Right atrium auricular region (tissue), 2 donors: ENCODE measurements at places on chromosomes 3 and 15.

- no peak for DNase-seq
These were observed 24.5 kb downstream of the DRD3 start for GRCh38 chr3:114154321-114154821.

DNA sequence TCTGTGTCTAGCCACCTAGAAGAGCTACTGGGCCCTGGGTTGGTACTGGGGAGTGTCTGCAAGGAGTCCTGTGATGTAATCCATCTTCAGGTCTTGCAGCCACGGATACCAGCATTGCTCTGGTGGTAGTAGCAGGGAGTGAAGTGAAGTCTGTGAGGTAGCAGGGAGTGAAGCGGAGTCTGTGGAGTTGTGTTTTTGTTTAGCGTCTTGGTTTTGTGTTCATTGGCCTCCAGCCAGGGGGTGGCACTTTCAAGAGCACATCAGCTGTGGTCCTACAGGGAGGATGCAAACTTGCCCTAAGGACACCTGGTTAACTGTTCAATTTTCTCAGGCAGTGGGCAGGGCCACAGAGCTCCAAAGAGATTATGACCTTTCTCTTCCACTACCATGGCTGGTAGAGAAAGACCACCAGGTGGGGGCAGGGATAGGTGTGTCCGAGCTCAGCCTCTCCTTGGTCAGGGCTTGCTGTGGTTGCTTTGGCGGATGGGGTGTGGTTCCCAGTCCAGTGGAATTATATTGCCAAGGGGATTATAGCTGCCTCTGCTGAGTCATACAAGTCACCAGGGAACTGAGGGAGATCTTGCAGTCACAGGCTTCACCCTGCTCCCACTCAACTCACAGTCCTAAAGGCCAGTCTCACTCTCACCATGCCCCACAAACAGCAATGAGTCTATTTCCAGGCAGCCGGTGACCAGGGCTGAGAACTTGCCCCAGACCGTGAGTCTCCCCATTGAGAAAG, 424.7 kb downstream of the ZBBX start:
- DNase-seq: no peak

DNA sequence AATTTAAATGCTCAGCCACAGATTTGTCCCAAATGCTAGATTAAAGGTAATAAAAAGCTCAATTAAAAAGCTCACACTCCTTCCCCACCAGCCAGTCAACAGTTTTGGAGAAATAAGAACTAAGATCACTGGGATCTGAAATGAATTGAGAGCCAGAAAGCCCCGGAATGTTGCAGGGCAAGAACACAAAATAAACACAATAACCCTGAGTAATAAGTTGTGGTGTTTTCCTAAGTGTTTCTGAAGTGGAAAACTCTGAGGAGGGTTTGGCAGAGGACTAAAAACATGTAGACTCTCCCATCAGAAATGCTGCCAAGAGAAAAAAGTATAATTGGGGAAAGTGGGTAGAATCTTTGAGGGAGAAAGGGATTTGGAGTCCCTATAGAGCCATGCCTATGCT, 127.8 kb downstream of the ABI3BP start:
- no peak for DNase-seq

DNA sequence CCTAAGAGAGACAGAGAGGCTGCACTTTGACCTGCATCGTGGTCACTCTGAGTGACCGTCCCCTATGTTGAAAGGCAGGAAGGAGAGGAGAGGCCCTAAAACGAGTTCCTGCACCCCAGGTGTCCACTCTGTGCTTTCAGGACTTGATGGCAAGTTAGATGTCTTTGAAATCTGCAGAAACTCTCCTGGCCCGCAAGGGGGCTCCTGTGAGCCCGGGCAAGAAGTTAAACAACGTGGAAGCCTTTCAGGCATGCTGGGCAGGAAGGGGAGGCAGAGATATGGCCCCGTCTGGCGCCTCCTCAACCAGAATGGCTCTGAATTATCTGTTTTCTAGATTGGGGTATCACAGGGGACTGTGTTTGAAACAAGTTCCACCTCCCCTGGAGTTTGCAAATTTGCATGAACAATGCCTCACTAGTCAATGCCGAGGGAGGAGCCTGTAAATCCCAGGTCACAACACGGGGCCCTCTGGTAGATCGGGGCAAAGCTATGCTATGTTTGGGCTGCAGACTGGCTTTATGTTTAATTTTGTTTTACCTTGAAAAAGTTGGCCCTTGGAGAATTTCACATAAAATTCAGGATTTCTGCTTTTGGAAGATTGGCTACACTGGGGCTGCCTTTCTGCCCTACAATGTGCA, 9.8 kb downstream of the CTXND1 start:
- no peak for DNase-seq

- DNase-seq: peak; percentile 79
These were observed 153.6 kb downstream of the TNIK start for GRCh38 chr3:171306631-171307030.

- DNase-seq: no peak
These were observed 29.0 kb upstream of the OSBPL11 start for GRCh38 chr3:125624341-125624740.

DNA sequence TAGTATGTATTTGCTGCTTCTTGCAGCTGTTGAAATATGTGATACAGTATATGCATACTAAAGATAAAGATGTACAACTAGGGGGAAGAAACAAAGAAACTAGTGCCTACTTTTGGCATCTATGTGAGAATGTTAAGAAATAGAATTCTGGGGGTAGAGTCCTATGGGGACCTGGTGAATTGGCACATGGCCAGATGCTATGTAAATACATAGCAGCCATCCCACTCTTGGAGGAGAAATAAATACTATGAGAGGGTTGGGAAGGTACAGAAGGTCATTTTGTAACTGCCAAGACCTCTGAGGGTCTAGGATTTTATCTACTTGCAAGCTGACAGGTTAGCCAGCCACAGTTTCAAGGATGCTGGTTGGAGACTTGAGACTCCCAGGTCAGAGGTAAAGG, 298.3 kb upstream of the TBL1XR1 start:
- DNase-seq: no peak

GRCh38 chr15:23565395-23566070, at the start of gene MKRN3:
MKRN3 (plus strand) TSS chr15:23565674; CDS start chr15:23565783, 109 bp downstream.
- DNase-seq: no peak

GRCh38 chr15:78265137-78265460, 737 bp downstream of the DNAJA4 start:
- DNase-seq: no peak

GRCh38 chr3:149266736-149267135, 45.1 kb upstream of the CP start:
- no peak for DNase-seq

GRCh38 chr3:86867982-86868381, 123.0 kb downstream of the VGLL3 start:
- no peak for DNase-seq

DNA sequence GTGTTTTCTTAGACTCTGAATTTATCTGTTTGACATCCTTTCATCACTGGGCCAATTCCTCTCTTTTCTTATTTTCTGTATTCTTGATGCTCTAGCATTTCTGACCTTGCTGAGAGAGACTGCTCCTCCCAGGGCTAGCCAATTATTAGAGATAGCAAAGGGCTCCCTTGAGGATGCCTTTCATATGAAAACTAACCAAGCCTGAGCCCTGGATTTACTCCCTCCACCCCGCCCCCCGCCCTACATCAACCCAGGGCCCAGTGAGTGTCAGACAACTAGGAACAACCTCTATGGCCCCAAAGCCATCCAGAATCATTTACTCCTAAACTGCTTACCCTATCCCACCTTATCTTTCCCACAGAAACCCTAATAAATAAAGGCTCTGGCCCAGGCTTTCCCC, 69.7 kb upstream of the LARS2 start:
- no peak for DNase-seq

DNA sequence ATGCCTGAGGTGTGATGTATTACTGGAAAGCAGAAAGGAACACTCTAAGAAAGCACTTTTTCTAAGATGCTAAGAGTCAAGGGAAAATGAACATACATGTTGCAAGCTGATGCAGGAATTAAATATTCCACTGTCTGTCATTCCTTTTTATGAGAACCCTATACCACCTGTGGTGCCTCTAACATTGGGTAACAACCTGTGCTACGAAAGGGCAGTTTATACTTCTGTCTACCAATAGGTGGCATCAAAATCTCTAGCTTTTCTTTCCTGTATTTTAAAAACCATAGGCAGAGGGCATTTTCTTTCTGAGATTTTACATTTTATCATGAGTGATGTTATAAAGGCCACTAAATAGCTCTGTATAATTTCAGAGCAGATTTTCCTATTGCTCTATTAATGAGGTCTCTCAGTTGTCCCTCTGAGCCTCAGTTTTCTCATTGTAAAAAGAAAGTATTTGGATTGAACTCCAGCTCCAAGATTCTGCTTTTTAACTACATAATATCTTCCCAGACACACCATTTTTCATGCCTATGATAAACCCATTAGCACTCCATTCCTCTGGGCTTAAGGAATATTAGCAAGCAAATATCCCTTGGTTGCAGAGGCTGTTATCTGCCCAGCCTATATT, 3.5 kb upstream of the CPNE4 start:
- DNase-seq: no peak

GRCh38 chr3:160921020-160921635, 165.1 kb downstream of the PPM1L start:
- no peak for DNase-seq

- DNase-seq: no peak
These were observed 10.1 kb upstream of the C3orf22 start for GRCh38 chr3:126568776-126569342.

GRCh38 chr3:139642996-139643395, 34.8 kb downstream of the NMNAT3 start:
- DNase-seq: no peak

DNA sequence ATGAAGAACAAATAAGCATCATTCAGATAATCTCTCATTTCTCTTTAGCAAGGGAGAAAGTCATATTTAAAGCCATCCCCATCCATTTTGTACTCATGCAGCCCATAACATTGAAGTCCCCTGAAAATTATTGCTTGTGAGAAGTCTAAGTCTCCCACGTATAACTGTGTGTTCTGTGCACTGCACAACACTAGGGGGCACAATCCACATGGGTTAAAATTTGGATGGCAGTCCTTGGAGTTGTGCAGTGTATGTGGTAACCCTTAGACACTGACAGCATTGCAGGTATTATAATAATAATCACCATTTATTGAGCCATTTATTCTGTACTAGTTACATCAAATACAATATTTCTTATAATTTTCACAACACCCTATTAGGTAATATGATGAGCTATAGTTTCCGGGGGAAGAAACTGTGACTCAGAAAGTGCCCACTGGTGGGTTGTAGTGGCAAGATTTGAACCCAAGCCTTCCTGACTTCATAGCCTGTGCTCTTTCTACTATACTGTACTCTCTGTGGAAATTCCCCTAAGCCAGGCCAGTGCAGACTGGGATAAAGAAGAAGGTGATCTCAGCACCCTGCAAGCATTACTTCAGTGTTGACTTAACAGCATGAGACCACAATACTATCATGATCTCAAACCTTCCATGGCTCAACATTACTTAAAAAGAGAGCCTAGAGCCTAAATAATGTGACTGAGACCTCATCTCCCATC, 15.7 kb downstream of the KCNAB1 start:
- DNase-seq: no peak

- no peak for DNase-seq
These were observed 340.5 kb upstream of the SATB1 start for GRCh38 chr3:18765662-18766061.

- no peak for DNase-seq
These were observed 295.1 kb upstream of the PROK2 start for GRCh38 chr3:72080095-72080494.

GRCh38 chr15:83064859-83065258, 2.2 kb downstream of the BTBD1 start:
- no peak for DNase-seq

DNA sequence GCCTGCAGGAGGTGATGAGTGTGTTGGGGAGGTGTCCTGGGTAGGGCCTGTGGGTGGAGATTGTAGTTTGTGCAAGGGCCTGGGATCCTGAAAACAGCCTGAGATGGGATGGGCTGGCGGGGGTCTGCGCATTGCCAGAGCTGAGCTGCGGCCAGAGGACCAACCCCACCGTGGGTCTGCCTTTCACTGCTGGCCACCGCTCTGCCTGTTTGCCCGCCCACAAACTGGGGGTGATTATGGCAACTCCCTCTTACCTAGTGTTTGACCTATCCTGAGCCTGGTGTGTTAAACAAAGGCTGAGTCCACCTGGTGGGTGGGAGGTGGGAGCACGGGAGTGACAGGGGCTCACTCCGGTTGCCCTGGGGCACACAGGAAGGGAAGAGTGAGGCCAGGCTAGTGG, 9.8 kb downstream of the ABTB1 start:
- DNase-seq: peak; percentile 40

GRCh38 chr3:195708061-195708460, 12.7 kb upstream of the MUC20 start:
- no peak for DNase-seq

GRCh38 chr3:190886945-190887344, 24.5 kb upstream of the GMNC start:
- DNase-seq: no peak

- no peak for DNase-seq
These were observed 19.2 kb upstream of the TKT start for GRCh38 chr3:53274938-53275605.

GRCh38 chr3:141561426-141562034, 74.7 kb downstream of the RASA2 start:
- no peak for DNase-seq

- peak; percentile 26 for DNase-seq
These were observed 30.2 kb downstream of the ITGA11 start for GRCh38 chr15:68401496-68402431.

- DNase-seq: no peak
These were observed 15.6 kb upstream of the C15orf39 start for GRCh38 chr15:75186044-75186443.

- DNase-seq: peak; percentile 64
These were observed 34.4 kb upstream of the TBC1D21 start for GRCh38 chr15:73838831-73839426.
